ENCODE measurements at places on chromosomes 5 and 9.
A peak's percentile ranks its signal among the peaks of the same experiment; 100 is the strongest.

GRCh38 chr9:137161558-137162486 lies 8.0 kb downstream of the LRRC26 start:
- no peak for DNase-seq

DNA sequence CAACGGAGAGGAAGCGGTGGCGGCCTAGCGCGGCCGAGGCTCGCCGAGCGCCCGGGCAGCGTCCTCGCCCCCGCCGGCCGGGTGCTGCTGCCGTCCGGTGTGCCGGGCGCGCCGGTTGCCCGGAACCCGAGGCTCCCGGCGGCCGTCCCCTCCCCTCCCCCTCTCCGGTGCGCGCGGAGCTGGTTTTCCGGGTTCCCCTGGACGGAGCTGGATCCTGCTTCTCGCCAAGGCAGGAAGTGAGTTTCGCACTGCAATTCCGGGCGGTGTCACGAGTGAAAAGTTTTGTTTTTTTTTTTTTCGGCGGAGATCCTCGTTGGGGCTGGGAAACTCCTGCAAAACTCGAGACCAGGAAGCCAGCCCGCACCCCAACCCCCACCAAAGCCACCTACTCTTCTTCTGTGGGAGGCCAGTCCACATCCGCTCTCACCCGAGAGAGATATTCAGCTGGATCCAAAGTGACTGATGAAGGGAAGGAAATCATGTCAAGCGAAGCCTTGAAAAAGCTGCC lies at the start of gene ERBIN:
Gene ERBIN, plus strand, starts transcription at position 300 of the 508 bp plus-strand sequence. CDS start 66,144 bp downstream, outside the sequence.
- peak; percentile 81 for DNase-seq

- DNase-seq: no peak
Measured at GRCh38 chr5:133741818-133742355, 129.5 kb upstream of the FSTL4 start.

GRCh38 chr9:100938507-100938906 lies 90.0 kb upstream of the PLPPR1 start:
- DNase-seq: no peak

GRCh38 chr5:139481580-139482049 lies 943 bp downstream of the STING1 start:
- no peak for DNase-seq
